ENCODE measurements at places on chromosomes 1 and 21.

DNA sequence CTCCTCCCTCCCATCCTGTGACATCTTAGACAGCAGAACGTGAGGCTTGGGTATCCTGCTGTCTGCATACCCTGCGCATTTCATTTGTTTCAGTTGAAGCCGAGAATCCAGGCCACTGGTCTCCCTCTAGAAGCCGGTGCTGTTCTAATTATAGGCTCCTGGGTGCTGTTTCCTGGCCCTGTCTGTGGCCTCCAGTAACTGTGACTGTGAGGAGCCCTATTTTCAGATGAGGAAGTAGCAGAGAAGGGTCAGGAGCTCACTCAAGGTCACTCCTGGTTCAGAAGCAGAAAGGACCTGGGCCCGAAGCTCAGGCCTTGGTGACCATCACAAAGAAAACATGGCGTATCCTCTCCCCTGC lies 24.0 kb downstream of the COQ8A start:
- no peak for DNase-seq

GRCh38 chr1:59290193-59290949 lies 6.5 kb upstream of the FGGY start:
- peak; percentile 21 for DNase-seq

DNA sequence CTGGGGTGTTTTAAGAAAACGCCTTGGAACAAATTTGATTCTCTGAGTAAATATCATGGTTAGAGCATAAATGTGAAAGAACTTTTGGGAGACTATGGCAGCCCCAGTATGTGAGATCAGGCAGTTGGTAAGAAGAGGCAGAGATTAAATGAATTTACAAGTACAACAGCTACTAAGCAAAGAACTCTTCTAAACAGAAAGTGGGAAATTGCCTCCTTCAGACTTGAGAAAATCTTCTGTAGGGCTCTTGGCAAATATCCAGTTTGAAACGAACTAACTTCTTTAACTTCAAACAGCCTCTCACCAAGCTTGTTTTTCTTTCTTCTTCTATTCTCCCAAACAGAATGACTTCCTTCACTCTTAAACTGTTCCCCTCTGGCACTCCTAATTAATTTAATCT lies 337.7 kb downstream of the SIPA1L2 start:
- DNase-seq = peak; percentile 31

- DNase-seq = no peak
Observed at GRCh38 chr1:30720271-30721223, 2.8 kb downstream of the MATN1 start.

DNA sequence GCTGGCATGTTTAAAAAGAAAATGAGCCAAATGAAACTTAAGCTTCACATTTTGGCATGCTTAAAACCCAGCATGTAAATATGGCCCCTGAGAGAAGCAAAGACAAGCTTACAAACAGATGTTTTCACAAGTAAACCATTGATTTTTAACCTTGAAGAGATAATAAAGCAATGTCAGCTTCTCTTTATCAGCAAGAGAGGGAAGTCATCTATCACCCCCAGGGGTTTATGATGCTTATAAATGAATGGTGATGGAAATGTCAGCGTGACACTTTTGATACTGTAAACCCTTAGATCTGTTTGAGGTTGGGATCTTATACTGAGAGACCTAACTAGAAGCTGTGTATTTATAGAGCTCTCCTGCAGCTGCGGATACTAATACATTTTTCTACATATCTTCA lies 471.3 kb downstream of the PLA2G4A start:
- DNase-seq = no peak

DNA sequence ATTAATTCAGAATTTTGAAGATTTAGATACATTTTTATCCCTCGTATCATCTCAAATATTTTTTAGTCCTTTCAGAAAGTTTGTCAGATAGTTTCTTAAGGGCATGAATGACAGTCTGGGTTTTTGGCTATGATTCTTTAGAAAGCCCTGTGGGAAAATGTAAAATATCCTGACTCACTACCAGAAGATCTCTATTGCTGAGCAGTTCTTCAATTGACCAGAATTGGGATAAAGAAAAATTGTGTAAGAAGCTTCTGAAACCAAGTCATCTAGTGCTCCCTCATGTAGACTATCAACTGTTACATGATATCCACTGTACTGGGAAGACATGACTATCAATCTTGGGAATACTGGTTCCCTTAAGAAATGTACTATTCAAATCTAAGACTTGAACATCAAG lies 608.3 kb upstream of the CHRM3 start:
- DNase-seq = peak; percentile 1

GRCh38 chr21:36583591-36583990 lies 103.7 kb upstream of the CLDN14 start:
- no peak for DNase-seq

DNA sequence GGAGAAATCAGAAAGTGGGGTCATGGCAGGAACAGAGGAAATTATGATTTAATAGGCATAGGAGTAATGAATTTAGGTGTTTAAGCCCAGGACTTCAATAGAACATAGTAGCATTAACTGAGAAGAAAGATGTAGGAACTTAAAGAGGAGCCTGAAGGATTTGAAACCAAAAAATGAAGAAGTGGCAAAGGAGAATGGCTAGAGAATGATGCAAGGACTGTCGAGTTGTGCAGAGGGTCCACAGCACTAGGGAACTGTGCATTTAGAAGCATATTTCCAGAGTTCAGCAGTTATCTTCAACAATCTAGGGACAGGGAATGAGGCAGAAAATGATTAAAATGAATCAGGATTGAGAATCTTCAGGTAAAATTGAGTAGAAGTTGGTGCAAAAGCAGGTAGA lies 328.1 kb upstream of the LYPLAL1 start:
- no peak for DNase-seq

- DNase-seq = no peak
Observed at GRCh38 chr1:86472767-86473166, 4.0 kb downstream of the CLCA1 start.

GRCh38 chr1:201229771-201230635 lies 39.4 kb downstream of the IGFN1 start:
- DNase-seq = peak; percentile 17

DNA sequence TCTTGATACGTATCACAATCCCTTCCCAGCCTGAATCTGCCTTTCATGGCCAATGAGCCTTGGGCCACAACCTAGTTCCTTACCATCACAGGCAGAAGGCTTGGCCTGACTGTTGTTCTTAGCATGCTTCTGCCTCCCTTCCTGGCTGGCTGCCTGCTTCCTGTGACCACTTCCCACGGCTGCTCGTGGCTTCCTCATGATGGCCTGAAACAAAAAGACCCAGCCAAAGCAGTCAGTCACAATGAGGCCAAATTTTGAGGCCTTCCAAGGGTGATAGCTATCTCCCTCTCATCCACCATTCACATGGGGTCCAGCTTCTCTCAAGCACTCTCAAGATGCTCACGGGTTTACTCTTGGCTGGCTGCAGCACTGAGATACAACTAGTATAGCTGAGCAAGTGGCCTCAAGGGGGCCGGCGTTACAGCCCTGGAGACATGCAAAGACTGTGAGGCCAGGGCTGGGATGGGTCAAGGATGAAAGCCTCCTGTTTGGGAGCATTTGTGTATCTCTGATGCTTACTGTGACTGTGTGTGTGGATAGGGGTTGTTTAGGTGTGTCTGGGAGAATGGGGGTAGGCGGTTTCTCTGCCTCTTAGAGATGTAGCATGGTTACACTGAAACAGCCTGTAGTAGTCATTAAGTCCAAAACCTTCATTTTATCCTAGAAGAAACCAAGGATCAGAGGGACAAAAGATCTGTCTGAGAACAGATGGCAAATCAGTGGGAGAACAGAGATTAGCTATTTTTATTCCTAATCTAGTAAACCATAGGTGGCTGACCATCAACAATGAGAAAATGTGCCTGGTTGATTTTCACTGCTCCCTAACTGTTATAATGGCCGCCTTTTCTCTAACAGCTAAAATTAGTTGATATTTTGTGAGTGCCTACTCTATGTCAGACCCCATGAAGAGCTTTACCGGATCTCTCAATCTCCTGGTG lies 5.4 kb upstream of the TOE1 start:
- no peak for DNase-seq

All from adipocyte (in vitro differentiated cells).